ENCODE measurements at places on chromosomes 3 and 15.
A peak's percentile ranks its signal among the peaks of the same experiment; 100 is the strongest.

DNA sequence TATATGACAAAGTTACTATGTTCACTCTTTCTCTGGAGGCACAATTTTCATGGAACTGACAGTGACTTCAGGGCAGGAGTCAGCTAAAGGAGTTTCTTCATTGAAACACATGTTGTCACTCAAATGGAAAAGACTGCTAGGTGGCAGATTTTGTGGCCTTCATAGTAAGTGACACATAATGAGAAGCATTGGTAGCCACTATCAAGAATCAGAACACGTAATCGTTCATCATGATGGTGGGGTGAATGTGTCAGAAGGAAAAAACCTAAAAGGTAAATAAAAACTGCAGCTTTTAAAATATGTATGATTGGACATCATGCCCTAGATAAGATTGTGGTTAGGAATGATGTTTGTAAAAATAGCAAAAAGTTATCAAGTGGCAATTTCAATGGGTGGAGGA lies 1491.0 kb downstream of the SI start:
- no peak for DNase-seq

DNA sequence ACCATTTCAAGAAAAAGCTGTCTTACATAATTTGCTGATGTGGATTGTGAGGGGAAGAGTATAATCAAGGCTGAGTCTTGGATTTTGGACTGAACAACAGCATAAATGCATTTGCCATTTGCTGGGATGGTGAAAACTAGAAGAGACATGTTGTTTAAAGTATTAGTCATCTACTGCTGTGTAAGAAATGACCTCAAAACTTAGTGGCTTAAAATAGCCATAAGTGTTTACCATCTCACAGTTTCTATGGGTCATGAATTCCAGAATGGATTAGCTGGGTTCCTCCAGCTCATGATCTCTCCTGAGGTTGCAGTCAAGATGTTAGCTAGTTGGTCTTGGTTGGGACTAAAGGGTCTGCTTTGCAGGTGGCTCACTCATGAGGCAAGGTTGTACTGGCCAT lies 66.2 kb downstream of the SCN11A start:
- no peak for DNase-seq

DNA sequence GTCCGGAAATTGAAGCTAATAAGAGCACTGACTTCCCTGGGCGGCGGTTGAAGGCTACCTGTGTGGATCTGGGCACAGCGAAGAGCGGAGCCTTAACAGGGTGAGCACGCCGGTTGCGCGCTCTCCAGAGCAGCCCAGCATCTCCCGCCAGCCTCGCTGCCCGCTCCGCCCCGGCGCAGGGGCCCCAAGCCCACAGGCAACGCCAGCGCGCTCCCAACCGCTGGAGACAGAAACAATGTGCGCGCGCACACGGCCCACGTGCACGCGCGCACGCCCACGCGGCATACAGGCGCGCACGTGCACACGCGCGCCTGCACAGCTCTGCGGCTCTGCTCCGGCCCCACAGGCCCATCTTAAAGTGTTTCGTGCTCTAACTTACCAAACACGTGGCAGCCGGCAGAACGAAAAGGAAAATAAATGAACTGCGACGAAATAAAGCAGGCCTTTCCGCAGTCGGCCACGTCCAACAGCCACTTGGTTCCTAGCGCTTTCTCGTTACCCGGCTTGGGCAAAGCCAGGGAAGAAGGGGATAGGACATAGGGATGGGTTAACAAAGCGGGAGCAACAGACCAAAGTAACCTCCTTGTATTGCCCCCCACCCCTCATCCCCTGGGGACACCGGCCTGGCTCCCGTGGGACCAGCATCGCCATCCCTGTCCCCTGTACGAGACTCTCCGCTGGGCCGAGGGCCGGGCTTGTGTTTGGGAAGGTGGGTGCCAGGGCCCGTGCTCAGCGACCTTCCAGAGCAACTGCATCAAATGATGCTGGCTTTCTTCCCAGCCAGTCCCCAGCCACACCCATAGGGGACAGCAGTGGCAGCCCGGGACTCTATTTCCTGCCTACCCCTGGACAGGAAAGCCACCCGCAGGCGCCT lies 203.7 kb downstream of the ABHD5 start:
- DNase-seq = peak; percentile 59

GRCh38 chr3:79236496-79236895 lies 531.3 kb downstream of the ROBO1 start:
- DNase-seq = no peak

DNA sequence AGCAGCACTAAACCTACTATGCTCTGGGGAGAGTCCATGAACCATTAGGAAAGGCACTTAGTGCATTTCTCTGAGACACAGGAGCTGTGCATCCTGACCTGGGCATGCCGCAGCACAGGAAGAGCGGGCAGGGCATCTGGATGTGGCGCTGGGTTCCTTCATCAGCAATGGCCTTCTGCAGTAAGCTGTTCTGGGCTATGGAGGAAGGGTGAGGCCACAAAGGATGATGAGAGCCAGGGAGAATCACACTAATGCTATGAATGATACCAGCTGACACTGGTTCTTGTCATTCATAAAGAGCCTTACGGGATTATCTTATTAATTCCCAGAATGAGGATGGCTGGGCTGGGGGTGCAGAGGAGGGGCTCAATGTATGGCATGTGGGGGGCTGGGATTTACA lies 12.7 kb upstream of the SCN10A start:
- DNase-seq = no peak

DNA sequence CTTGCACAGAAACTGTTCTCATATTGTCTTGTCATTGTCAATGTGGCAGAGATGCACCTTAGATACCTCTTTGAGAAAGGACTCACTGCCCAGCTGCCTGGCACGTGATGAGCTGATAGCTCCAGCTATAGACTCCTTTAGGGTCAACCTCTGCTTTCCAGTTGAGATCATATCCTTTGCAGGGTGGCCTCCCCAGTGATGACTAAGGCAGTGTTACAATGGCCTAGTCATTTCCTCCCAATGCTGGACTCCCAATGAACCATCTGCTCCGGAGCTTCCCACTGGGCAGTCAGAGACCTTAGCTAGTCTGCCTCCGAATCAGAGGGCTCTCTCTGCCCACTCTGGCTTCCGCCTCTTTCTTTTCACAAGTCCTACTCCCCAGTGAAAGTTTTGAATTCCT lies 79.5 kb downstream of the CHRD start:
- DNase-seq = no peak

GRCh38 chr3:139288266-139288821 lies 55.5 kb upstream of the MRPS22 start:
- no peak for DNase-seq

DNA sequence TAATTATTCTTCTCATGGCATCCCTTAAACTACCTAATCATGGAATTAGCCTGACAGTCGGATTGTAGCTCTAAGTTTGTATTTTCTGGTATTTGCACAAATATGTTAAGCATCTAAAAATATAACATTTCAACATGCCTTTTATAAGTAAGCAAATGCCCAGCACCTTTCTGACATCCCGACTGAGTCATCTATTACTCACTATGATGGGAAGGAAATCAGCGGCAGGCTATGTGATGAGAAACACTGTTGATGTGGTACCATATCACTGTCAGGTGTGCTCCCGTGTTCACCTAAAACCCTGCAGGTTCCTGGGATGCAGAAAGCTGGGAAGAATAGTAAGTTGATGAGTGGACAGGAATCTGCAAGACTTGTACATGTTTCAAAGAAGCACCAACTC lies 367.8 kb upstream of the IL12A start:
- DNase-seq = no peak

DNA sequence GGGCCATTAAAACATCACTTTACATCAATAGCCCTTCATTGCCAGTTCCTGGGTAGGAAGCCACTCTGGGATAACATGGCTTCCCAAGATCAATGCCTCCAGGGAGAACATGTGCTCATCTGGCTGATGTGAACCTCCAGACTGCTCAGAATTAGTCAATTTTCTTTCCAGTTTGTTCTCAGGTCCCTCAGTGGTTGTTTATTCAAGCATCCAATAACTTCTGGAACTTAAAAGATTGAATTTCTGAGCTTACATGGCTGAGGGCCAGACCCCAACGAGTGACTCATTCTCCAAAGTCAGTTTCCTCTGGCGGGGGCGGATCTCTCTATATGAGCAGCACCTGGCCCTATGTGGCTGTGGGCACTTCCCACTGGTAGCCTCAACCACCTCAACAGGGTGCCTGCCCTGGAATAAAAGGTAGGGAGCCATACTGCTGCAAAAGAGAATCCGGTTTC lies 34.0 kb downstream of the LYZL4 start:
- no peak for DNase-seq

GRCh38 chr3:5799398-5799797 lies 611.9 kb downstream of the EDEM1 start:
- no peak for DNase-seq

GRCh38 chr15:31457631-31458526 lies 131.2 kb downstream of the KLF13 start:
- no peak for DNase-seq

GRCh38 chr3:151580591-151580990 lies 119.7 kb upstream of the IGSF10 start:
- no peak for DNase-seq

DNA sequence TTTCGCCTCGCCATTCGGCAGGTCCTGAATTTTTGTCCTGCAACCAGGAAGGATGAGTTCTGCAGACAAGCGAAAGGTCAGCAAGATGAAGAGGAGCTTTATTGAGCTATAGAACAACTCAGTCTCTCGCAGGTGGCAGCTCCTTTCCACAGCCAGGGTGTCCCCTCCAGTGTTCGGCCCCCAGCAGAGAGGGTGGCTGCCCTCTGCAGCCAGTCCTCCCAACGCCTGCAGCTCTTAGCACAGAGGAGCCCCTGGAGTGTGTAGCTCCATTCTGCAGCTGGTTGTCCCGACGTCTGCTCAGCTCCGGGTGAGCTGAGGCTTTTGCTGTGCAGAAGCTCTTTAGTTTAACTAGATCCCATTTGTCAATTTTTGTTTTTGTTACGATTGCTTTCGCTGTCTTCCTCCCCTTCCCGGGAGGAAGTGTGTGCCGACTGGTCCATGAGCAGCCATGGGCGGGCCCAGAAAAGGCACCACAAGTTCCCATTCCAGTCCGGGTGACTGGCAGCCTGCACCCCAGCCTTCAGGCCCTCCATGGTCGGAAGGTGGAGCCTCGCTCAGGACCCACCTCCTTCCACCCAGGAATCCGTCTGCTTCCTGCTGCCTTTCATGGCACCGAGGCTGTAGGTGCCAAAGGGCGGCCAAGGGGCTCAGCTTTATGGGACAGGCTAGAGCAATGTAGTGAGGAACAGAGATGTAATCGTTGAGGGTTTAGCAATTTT lies 497.8 kb upstream of the CNTN4 start:
- DNase-seq = no peak

DNA sequence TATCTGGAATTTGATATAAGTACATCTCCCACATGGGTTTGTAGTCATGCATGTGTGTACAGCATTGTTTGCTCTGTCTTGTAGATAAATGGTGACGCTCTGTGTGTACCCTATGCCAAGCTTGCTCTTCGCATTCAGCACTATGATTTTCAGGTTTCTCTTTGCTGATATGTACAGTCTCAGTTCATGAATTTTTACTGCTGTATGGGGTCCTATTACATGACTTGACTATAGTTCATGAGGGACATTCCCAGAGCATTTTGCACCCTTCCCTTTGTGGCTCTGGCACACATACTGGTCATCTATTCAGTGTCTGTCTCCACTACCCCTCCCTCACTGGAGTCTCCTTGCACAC lies 132.7 kb downstream of the EEFSEC start:
- no peak for DNase-seq

DNA sequence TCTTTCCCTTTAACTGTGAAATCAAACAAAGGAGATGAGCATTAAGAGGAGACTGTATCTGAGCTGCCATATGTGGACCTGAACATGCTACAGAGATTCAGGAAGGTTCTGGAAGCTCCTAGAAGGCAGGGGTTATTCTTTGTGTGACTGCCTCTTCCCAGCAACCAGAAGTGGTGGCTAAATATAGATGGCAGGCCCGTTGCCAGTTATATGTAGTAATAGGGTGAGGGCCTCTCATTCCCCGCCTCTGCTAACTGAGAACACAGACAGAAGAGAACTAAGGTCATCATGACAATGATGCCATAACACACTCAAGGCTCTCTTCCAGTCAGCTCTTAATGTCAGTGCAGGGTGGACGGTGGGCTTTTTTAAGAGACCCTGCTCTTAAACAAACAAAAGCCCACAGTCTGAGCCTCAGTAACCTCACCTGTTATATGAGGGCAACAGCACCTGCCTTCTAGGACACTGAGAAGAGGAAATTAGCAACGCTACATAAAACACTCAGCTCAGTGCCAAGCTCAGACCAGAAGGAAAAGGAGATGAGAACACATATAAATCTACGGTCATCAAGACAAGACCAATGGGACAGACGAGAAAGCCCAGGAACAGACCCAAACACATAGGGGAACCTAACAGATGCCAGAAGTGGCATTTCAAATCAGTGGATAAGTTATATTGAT lies 22.3 kb downstream of the CFAP92 start:
- DNase-seq = no peak

DNA sequence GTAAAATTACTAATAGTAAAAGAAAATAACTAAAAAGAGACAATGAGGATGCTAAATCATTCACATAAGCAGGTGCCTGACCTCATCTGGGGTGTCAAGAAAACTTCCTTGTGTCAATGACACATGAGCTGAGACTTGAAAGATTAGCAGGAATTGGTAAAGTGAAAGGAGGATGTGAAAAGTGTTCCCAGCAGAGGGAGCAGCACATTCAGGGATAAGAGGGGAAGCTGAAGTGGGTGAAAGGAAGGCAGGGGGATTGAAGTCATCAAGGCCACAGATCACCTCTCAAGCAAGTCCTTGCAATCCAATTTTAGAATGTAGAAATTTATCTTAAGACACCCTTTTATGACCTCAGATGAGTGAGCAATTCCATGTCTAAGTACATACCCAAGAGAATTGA lies 60.2 kb upstream of the ACP3 start:
- DNase-seq = peak; percentile 28

DNA sequence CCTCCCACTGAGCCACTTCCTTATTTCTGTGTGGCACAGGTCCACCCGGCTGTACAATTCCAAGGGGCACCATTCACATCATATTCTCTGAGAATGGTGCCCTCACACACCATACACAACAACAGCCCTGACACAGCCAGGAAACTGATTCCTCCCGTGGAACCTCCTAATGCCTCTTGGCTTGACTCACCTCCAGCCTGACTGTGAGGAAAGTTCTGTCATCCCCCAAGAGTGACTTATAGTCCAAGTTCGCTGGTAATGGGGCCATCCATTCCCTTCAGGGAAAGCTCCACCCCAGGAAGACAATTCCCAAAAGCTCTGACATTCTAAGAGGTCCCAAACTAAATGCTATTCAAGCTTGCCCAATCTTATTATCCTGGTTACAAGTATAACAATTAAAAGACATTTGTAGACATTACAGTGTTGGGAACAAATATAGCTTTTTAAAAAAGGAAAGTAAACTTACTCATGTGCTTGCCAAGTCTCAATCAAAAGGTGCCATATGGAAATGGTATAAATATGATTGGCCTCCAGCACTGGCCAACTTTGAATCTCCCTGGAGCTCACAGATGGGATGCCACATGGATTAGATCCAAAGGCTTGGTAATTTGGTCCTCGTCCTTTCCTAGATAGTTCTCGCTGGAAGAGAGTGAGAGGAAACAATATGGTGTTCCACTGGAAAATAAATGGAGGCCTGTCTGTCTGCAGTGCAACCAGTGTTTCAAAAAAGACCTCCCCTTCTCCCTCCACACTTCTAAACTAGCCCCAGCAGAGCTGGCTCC lies 56.3 kb upstream of the PSMD6 start:
- no peak for DNase-seq
